ENCODE measurements at places on chromosomes 13 and 19.
A peak's percentile ranks its signal among the peaks of the same experiment; 100 is the strongest.

DNA sequence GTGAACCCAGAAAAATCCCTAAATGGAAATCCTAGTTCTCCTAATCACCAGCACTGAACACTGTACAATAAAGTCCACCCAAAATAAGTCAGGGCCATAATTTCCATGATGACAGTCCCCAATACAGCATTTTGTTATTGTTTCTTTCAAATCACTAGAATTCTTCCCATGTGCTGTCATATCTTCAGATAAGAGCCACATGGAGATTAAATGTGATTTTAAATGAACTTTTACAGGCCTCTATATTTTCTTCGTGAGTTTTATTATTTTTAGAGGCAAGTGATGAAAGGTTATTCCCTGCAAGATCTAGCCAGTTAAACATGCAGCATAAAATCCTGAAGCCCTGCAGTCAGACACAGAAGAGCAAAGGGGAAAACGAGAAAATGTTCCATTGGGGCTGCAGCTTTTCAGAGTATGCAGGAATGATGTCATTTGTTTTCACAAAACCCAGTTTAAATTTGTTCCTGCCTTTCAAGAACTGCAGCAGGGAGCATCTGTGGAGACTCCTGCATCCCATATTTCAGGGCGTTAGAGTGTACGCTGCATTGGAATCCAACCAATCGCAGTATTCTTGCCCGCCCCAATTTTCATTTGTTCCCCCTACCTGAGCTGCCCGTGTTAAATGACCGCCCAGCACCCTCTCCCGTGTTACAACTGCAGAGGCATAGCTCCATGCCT, 167.2 kb upstream of the KLF12 start:
- no peak for DNase-seq

GRCh38 chr19:15159251-15159650, 41.5 kb downstream of the NOTCH3 start:
- DNase-seq: no peak

- DNase-seq: no peak
These were observed 118.3 kb downstream of the SHISA2 start for GRCh38 chr13:25933520-25933919.

GRCh38 chr19:9819596-9819909, 674 bp upstream of the FBXL12 start:
- DNase-seq: no peak

GRCh38 chr19:21238670-21239069, 90.5 kb downstream of the ZNF708 start:
- DNase-seq: no peak

- DNase-seq: no peak
These were observed 2.0 kb downstream of the FGF22 start for GRCh38 chr19:641702-642101.

- no peak for DNase-seq
These were observed 19.7 kb upstream of the ZBTB7A start for GRCh38 chr19:4086411-4086867.

- DNase-seq: no peak
These were observed 334.4 kb downstream of the PCDH9 start for GRCh38 chr13:66895780-66896179.

DNA sequence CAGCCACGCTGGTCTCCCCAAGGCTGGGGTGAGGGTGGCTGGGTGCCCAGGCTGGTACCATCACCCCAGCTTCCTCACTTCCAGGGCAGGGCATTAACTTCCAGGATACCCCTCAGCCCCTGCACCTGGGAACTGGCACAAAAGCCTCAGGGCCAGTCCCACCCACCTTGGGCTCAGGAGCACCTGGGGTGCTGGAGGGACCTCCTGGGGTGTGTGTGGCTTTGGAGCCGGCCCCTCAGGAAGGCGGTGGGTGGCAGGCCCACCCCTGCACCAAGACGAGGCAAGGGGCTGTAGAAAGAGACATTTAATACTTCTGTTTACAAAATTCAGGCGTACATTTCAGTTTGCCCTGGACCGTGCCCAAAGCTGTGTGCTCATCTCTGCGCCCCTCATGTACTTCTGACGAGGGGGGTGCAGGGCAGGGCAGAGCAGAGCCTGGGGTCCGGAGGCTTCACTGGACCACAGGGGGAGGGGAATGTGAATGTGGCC, 16.8 kb downstream of the MPND start:
- no peak for DNase-seq

DNA sequence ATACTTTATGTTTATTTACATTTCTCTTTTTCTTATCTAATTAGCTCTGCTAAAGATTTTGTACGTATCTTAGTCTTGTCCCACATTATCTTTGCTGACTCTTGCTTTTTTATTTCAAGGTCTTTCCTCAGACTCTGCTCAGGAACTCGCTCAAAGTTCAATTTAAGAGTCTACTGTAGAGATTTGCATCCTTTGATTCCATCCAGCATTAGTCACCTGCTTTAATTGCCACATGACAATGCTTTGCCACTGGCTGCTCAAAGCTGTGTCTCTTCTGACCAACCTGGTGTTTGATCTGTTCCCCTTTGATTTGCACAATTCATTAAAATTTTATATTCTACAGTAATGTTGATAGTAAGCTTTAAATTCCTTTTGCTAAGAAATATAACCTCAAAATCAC, 157.9 kb upstream of the FREM2 start:
- no peak for DNase-seq

GRCh38 chr19:48362716-48363499, 832 bp downstream of the TMEM143 start:
- peak; percentile 85 for DNase-seq

DNA sequence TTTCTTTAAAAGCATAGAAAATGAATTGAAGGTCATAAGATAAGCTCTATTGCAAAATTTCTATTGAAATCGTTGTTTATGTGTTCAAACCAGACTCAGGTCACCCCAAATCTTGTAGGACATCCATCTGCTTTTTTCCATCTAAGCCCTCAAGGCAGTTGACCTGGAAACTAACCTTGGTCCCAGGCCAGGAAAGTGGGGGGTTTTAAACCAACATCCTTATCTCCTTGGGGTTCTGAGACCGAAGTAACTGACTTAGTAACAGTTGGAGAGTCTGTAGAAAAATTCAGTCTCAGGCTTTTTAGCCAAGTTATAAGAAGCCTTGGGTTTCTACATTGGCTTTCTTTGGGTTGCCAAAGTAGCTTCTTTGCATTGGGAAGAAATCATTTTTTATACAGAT, 23.4 kb downstream of the ZNF507 start:
- no peak for DNase-seq

DNA sequence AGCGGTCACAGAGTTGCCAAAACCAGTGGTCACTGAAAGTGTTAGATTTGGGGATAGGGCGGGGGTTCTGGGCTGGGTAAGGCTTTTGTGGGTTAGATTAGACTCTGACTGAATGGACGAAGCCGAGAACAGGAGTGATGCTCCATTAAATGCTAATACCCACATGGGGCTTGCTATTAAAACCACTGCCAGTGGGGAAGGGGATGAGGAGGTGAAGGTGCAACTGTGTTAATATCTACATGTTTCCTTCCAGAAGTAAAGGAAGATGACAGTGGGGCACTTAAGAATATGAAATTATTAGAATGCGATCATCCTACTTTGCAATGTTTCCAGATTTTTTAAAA, 573 bp upstream of the ZNF614 start:
- no peak for DNase-seq

DNA sequence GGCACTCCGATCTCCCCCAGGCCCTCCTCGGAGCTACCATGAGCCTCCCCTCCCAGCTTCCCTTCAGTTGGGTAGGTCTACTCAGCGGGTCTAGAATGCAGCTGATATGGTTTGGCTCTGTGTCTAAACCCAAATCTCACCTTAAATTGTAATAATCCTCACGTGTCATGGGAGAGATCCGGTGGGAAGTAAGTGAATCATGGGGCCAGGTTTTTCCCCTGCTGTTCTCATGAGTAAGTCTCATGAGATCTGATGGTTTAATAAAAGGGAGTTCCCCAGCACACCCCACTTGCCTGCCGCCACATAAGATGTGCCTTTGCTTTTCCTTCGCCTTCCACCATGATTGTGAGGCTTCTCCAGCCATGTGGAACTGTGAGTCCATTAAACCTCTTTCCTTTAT, 14.5 kb upstream of the DOCK9 start:
- no peak for DNase-seq

GRCh38 chr19:7699417-7700401, 2.2 kb downstream of the FCER2 start:
- no peak for DNase-seq

- no peak for DNase-seq
These were observed 35.8 kb downstream of the ATP12A start for GRCh38 chr13:24716011-24716410.

DNA sequence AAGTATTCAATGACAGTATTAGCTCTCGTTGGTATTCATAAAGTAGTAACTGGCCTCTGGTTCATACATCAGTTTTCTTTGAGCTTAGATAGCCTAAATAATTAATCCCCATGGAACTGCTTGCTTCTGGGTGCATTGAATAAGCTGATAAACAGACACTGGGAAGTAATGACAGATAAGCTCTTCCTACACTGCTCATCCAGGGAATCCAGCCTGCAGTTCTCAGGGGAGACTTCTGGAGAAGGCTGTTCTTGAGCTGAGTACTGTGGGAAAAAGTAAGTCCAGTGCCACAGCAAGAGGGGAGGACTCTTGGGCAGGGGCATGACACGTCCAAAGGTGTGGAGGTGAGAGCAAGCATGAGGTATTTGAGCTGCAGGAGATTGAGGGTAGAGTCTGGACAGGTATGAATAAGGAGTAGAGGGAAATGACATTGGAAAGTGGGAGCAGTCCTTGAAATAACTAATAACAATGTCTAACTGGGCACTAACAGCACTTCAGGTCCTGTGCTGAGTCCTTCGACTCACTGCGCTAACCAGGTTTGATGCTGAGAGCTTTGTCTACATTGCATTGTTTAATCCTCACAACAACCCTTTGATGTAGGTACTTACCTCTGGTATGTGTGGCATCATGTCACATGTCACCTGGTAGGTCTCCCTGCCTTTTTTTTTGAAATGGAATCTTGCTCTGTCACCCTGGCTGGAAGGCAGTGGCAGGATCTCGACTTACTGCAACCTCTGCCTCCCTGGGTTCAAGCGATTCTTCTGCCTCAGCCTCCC, 7.2 kb downstream of the GARRE1 start:
- DNase-seq: no peak

GRCh38 chr13:80157261-80157932, 183.5 kb downstream of the SPRY2 start:
- DNase-seq: no peak

DNA sequence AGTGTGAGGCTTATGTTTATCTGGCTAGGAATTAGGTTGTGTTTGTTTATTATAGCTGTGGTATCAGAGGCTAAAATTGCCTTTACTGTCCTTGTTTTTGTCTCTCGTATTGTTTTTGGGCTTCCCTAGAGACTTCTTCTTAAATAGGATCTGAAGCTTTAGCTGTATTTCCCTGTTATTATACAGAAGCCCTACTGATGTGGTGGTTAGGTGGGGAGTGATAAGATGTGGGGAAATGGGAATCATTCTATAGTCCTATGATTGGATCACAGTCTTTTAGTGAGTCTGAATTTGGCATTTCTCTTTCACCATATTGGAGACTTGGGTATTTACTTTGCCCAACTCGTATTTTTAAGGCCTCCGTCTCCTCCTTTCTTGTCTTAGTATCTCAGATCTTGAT, 8.3 kb upstream of the KL start:
- DNase-seq: no peak

GRCh38 chr19:14142262-14143190, 6.1 kb upstream of the ASF1B start:
- no peak for DNase-seq

DNA sequence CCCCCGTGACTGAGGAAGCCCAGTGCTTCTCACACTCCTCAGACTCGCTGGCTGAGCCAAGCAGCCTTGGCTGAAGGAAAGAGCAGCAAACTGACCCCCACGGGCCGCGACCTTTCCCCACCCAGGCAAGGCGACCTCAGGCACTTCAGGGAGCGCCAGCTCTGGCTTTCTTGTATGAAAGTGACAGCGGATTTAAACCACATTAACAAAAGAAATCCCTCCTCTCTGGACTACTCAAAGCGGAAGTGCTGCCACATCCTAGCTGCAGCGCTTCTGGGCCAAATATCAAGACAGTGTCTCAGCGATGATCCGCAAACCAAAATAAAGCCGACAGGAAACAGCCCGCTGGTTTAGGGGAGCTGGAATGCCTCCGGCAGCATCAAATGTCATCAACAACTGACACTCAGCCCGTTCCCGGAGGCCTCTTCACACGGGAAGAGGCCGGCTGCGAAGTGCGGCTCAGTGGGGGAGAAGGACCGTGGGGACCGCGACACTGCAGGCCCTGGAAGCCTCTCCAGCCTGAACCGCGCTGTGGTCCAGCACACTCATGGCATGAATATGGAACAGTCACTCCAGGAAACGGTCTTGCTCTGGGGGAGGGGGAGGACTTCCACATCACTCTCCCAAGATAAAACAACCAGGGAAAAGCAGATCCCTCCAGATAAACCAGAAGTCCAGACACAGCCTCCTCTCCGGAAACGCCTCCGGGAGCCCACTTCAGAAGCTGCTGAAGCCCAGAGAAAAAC, 1.4 kb downstream of the RASA3 start:
- peak; percentile 72 for DNase-seq
